Neuronal stem cell (in vitro differentiated cells): ENCODE measurements at places on chromosomes 1 and 21.
A peak's percentile ranks its signal among the peaks of the same experiment; 100 is the strongest.

- no peak for DNase-seq
Observed at GRCh38 chr1:115647507-115647906, 5.7 kb downstream of the VANGL1 start.

DNA sequence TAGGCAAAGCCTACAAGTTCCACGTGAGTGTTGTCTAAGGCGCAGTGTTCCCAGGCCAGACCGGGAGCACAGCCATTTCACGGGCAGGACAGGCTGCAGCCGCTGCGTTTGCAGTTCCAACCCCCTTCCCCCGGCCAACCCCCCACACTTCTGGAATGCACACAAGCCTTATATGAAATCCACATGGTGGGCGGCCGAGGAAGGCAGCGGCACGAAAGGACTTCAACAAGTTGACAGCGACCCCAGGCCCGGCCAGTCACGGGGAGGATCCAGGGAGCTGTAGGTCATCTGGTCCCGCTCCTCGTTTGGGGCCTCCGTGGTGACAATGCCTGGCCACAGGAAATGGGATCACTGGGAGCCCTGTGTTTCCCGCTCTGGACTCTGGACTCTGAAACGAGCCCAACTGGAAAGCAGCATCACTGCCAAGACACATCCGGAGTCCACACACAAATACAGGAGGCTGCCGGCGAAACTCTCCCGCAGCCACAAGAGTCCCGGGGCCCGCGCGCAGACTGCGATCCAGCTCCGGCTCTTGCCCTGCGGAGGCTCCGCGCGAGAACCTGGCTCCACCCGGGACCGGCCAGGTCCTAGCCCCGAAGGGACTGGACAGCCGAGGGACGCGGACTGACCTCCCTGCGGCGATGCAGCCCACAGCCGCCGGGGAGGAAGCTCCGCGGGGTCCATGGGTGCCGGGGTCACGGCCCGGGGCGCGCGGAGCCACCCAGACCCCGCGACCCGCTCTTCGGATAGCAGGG, 794 bp downstream of the NID1 start:
- DNase-seq: peak; percentile 46

GRCh38 chr1:110292031-110292741, 47.0 kb upstream of the RBM15 start:
- no peak for DNase-seq

GRCh38 chr1:236168716-236169429, 26.5 kb downstream of the GPR137B start:
- no peak for DNase-seq

DNA sequence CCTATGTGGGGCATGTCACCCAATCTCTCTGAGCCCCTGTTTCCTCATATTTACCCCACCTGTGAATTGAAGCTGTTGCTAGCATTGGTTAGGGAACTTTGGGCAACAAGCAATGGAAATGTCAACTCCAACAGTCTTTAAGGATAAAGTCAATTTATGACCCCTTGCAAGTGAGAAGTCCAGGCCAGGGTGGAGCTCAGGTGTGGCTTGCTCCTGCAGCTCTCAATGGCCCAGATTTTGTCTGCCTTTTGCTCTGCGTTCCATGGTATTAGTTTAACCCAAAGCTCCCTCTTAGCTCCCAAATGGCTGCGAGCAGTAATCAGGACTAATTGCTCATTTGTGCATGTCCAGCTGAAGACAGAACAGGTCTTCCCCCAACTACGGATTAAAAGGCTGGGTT, 70.4 kb upstream of the ABCG1 start:
- DNase-seq: no peak

DNA sequence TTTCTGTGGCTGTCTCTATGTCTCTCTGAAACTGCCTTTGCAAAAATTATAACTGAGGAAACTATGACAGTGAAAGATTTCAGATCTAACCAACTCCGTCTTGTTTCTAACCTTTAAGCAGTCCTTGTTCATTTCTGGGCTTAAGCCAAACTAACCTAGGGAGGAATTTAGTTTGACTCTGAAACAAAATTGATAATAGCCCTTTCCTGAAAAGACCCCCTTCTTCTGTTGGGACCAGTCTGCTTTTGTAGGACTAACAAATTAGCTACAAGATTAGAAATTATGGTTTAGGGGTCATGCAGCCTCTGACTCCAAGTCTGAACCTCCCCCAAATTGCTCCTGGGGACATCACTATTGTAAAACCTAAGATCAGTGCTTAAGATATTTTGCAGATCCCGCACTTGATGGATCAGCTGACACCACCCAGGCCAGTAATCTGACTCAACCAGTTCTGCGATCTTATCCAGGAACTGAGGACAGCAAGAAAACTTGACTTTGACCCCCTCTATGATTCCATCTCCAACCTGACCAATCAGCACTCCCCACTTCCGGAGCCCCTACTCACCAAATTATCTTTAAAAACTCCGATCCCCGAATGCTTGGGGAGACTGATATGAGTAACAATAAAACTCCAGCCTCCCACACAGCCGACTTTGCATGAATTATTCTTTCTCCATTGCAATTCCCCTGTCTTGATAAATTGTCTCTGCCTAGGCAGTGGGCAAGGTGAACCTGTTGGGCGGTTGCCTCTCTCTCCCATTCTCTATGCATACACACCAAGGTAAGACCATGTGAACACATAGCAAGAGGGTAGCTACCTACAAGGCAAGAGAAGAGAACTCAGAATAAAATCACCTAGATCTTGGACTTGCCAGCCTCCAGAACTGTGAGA, 11.1 kb upstream of the TRIM63 start:
- no peak for DNase-seq

DNA sequence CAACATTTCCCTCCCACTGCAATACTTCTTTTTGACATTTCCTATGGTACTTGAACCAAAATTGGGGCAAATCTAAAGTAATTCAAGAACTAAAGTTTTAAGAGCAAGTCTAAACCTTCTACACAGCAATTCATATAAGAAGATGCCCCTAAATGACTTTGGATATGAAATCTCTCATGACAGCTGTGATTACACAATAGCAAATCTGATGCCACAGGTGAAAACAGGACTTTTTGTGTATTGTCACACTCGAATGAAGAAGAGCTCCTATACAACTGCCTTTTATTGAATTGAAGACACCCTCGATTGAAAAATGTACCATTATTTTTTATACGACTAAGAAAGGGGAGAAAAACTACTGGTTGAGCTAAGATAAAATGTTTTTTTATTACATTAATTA, 59.6 kb upstream of the DYNLT5 start:
- no peak for DNase-seq

DNA sequence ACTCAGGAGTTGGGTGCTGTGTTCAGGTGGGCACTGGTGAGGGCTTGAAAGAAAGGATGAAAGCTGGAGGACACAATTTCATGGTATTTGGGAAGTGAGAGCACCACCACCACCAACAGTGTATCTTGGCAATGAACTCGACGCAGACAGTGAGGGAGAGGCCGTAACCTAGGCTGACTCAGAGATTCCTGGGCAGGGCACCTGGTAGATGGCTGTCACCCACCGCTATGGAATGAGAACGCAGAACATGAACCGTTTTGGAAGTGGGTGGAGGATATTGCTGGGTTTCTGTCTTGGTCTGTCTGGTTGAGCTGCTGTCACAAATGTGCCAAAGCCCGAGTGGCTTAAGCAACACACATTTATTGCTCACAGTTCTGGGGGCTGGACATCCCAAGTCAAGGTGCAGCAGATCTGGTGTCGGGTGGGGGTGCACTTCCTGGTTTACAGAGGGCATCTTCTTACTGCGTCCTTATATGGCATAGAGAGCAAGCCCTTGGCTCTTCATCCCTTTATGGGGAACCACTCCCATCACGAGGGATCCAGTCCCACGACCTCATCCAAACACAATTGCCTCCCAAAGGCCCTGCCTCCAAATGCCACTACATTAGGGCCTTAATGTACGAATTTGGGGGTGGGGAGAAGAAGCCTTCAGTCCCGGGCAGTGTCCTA, 246.3 kb downstream of the SIPA1L2 start:
- DNase-seq: no peak

- no peak for DNase-seq
Observed at GRCh38 chr1:209624558-209625549, 27.4 kb downstream of the LAMB3 start.

DNA sequence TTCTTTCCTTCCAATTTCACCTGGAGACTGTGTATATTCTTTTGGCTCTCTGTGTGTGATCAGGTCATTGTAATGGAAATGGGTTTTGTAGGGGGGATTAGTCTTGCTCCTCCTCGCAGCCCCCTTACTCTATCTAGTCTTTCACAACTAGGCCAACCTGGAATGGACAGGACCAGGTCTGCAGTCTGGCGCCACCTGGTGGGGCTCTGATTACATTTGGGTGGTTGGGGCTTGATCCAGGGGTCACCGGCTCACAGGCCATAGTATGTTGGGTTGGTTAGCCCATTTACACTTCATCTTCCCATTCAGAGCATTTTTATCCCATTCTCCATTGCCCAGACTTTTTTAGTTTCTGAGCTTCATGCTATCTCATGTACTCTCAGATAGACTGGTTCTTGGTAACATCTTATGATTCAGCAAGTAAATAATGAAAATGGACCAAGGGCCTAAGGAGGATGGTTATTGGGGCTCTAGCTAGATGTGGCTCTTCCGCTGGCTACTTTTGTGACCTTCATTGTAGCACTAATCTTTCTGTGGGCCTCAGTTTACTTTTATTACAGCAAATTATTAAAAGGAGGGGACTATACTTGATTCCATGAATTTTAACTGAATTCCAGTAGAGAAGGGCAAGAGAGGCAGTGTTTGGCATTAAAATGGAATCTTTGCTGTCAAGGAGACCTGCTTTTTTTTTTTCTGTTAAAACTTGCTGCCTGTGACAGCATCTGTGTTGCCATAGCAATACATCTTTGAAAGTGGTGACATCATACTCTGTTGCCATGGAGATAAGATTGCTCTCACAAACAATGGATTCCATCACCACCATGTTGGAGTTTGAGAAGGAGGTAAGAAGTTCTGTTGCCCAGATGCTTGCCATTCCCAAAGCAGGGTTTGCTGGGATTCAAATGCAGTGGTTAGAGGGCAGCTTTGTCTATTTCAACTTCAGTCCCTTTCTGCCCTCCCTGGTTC, 150.1 kb downstream of the PLXNA2 start:
- peak; percentile 67 for DNase-seq

DNA sequence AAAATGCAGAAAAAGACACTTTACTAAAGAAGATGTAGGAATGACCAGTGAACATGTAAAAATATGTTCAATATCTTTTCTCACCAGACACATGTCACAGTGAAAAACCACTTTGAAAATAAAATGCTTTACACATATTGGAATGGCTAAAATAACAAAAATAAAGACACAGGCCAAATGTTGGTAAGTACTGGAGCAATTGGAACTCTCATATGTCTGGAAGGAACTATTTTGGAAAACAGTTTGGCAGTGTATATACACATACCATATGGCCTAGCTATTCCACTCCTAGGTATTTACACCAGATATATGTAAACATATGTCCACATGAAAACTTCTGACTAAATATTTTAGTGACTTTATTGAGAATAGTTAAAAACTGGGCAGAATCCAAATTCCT, 927.2 kb downstream of the BRINP3 start:
- no peak for DNase-seq

- no peak for DNase-seq
Observed at GRCh38 chr1:184739070-184739469, 15.6 kb downstream of the EDEM3 start.

DNA sequence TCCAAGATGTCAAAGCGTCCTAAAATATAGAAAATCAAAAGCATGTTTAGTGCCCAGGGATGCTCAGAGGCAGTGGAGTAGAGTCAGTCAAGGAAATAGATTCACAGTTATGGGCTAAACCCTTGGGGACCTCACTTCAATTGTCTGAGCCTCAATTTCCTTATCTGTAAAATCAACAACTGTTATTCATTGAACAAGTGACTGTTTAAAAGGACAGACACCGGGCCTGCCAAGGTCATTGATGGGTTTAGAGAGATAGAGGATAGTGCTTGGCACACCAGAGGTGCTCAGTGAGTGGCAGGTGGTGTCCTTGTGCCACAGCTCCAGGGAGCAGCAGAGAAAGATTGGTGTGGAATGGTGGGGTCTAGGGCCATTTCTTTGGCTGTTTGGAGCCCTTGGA, 12.8 kb downstream of the PLA2G5 start:
- no peak for DNase-seq

DNA sequence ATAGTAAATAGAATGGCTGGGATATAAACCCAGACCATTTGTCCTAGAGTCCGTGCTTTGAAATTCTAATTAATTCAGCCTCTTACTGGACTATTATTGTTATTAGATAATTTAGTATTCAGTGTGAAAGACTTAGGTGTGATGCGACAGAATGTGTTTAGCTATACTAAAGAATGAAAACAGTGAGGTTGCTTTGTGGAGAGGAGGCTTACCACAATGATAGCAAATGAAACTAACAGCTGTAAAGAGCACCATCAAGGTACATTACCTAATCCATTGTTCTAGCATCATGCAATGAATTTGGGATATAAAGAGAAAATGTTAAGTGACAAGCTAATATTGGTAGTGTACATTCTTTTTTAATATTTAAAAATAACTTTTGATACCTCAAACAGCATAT, 911.1 kb downstream of the KCNT2 start:
- no peak for DNase-seq
